Activated T-helper 2 cell treated with anti-CD3 and anti-CD28 coated beads, Interferon-gamma antibody, Interleukin-2, Interleukin-4, amounts not matched to agents 10 μg/mL and 5 μg/mL and 100 μg/mL, durations not matched to agents 14 hours and 24 hours and 36 hours (primary cell): ENCODE measurements at places on chromosomes 7 and 10. TPM values are rescaled to one million over a fixed set of nuclear protein-coding genes. Genes with fewer than 3 reads are reported as not detected.

DNA sequence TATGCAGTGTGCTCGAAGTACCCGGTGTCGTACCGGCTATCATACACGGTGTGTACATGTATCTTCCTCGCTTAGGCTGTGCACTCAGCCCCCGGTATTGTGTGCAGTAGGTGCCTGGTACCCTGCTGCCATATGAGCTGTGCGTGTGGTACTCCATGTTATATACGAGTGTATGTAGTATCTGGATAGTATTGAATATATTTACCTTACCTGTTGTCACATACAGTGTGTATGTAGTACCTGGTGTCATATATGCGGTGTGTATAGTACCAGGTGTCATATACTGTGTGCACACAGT lies 1.2 kb downstream of the ZMYND11 start:
- no peak for DNase-seq

DGKB gene
- total RNA-seq, result not detected in 2 replicates

- no peak for DNase-seq
These were observed 27.3 kb downstream of the POU6F2 start for GRCh38 chr7:39005036-39005435.

GRCh38 chr10:110138197-110138812 lies 69.1 kb upstream of the MXI1 start:
- DNase-seq, result no peak

ANXA8L1 gene
- not detected in 2 replicates for total RNA-seq

GIMAP7 gene
- 22.6 and 24.1 TPM in 2 replicates for total RNA-seq

CPA2 gene
- 0.14 TPM in 1 of 2 replicates, not detected in the other for total RNA-seq

OR9A2 gene
- total RNA-seq, result 0.30 TPM in 1 of 2 replicates, not detected in the other

MTG1 gene
- total RNA-seq, result 67.6 and 69.0 TPM in 2 replicates

- DNase-seq, result no peak
These were observed 75.0 kb upstream of the MAGI2 start for GRCh38 chr7:79528421-79528820.

GRCh38 chr7:49805371-49806007 lies 32.1 kb downstream of the VWC2 start:
- DNase-seq, result no peak

DNA sequence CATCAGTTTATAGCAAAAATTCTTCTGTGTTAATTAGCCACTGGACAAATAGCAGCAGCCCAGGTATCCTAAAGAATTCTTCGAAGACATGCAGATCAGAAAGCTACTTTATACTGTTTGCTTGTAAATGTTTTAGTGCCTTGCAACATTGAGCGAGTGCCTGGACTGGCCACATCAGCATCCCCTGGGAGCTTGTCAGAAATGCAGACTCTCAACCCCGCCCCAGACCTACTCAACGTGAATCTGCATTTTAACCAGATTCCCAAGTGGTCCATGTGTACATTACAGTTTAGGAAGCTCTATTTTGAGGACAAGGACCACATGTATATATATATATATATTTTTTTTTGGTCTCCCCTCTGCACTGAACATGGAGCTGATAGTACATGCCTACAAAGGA lies 18.5 kb upstream of the PLEKHS1 start:
- no peak for DNase-seq

TLX1 gene
- not detected in 2 replicates for total RNA-seq

INSYN2A gene
- total RNA-seq, result not detected in 2 replicates

SPOCK2 gene
- 135 and 137 TPM in 2 replicates for total RNA-seq

- no peak for DNase-seq
These were observed 5.2 kb downstream of the DLG5 start for GRCh38 chr10:77921395-77921794.

GRCh38 chr10:71135236-71135635 lies 77.1 kb upstream of the UNC5B start:
- DNase-seq, result no peak

VPS37D gene
- 0.30 and 0.34 TPM in 2 replicates for total RNA-seq

CALHM1 gene
- total RNA-seq, result 0.09 TPM in 1 of 2 replicates, not detected in the other

- DNase-seq, result no peak
These were observed 8.1 kb downstream of the PRKRIP1 start for GRCh38 chr7:102404005-102404861.

DNA sequence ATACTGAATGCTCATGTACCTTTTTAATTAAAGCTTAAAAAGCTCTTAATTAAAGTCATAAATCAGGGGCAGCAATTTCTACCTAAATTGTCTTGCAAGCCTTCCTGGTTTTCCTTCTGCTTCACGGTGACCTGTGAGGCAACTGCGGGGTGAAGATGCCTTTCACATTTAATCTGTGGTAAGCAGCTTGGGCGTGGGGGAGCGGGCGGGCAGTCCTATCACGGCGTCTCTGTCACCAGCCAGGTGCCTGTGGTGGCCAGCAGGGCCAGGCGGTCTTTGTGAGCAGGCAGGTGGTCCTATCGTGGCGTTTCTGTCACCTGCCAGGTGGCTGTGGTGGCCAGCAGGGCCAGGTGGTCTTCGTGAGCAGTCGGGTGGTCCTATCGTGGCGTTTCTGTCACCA lies 269.2 kb upstream of the PPP2R2D start:
- no peak for DNase-seq

DNA sequence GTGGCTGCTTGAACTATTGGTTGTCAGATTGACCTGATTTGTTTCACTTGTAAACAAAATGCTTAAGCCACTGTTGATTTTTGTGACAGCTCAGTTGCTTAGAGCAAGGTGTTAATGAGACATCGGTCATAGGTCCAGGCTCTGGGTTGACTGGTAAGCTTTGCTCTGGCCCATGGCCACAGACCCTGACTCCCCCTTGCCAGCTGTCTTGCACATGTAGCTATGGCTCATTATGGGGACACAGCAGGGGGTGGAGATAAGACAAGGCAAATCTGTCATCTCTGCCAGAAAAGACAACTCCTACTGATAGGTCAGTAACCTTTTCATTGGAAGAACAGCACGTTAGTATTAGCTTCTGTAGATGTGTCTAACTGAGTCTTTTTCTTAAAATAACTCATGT lies 95.3 kb downstream of the KAT6B start:
- DNase-seq, result no peak

NEUROG3 gene
- not detected in 2 replicates for total RNA-seq

SLC16A12 gene
- total RNA-seq, result not detected in 2 replicates
